ENCODE measurements at places on chromosomes 2 and 18.

DNA sequence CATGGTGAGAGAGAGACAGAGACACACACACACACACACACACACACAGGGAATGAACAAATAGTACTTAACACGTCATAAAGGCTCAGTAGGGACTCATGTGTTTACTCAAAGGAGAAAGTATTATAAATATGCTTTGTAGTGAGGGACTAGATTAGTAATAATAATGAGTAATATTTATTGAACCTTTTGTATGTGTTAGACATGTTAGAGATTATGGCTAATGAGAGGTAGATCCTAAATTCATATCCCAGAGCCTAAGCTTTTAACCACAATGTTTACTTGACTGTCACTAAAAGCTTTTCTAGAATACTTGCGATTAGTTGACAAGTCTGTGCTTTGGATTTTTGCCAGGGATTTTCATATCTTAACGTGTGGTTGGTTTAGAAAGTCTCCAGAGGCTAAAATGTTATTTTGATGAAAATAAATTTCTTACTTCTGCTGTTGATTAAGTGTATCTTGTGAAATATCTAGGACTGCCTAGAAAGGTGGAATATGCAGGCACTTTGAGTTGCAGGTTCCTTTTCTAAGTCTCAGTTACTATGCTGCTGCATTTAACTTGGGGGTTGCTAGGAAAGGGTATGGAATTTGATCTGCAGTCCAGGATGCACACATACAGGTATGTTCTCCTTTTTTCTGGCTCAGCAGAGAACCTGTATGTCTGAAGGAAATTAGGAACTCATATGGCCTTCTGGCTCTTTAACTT, 64.5 kb downstream of the UBR3 start:
- peak; percentile 79 for DNase-seq

DNA sequence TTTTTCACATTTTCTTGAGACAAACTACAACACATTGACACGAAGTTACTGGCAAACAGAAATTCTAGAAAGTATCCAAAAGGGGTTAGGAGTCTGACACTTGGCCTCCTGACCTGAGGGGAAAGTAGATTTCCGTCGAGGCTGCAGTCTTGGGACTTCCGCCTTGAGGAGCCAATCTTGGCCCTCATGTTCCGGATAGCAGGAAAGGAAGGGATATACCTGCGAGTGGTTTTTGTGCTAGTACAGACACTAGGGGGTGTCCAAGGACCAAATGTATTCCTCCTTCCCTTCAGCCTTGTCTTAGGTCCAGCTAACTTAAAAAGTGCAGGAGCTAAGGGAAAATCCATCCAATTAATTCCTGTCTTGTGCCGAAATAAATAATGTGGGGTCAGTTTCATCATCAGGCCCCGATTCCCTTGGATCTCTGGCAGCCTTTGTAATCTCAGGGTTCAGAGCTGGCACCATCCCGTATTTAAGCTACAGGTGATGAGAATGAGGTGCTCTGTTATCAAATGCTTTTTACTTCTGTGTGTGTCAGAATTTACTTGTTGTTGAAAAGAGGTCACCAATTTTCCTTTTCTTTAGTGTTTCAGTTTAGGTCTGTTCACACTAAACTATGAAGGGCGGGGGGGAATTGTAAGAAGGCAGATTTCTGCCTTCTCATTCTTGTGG, 330.2 kb upstream of the FANCL start:
- DNase-seq, result peak; percentile 74

GRCh38 chr2:19876751-19877150, 25.0 kb downstream of the TTC32 start:
- no peak for DNase-seq

DNA sequence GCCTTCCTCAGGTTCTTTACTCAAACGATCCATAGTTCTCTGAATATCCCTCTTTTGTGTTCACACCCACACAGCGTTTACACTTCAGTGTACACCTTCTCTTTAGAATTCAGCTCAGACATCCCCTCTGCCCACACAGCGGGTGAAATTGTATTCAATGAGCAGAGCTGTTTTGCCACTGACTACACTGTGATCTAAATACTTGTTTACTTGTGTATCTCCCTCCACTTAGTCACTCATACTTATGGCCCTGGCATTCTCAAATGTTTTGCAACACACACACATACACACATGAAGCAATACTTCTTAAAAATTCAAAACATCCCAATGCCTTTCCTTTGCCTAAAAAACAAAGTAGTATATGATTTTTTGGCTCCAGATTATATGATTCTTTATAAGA, 297.1 kb downstream of the TMX3 start:
- DNase-seq, result peak; percentile 86

DNA sequence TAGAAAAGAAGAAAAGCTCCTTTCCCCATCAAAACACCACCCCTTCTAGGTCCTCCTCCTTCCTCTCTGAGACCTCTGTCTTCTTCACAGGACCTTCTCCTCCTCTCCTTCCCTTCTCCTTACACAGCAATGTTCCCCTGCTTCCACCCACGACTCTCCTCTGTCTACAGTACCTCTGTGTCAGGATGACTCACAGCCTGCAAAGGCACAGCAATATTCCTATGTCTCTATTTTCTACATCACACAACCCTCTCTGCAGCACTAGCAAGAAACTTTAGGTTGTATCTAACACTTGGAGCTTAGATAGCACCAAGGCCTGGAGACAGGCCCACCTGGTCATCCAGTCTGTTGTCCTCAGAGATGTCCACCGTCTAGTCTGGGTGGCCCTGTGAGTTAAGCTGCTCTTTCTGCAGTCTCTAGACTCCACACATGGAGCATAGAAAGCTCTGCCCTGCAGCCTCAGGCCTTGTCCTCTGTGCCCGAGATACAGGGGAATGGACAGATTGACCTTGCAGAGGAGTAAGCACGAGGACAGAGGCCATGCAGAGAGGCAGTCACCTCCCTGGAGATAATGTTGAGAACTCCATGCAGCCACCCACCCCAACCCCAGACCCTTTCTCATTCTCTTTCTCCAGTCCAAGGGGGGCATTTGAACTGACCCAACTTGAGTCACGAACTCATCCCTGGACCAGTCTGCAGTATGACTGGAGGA, 212.0 kb downstream of the TNS1 start:
- DNase-seq, result peak; percentile 54

- no peak for DNase-seq
Measured at GRCh38 chr2:43927442-43927841, 68.3 kb downstream of the LRPPRC start.

- DNase-seq, result peak; percentile 3
Measured at GRCh38 chr2:171957061-171957460, 34.8 kb downstream of the HAT1 start.

DNA sequence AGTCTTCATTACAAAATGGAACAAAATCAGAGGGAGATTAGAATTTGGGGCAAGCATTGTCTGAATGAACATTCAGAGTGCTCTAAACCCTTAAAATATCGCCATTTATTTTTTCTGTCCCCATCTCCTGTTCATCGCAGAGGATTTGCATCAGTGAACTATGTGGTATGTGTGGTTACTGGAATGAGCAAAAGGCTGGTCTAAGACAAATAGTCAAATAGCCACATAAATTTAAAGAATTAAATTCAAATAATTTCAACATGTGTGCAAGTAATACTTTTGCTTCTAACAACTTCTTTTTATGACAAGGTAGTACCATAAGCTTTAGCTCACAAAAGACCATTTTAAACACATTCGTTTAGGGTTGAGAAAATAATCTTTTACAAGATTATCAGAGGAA, 82.6 kb upstream of the ST8SIA3 start:
- no peak for DNase-seq

- no peak for DNase-seq
Measured at GRCh38 chr2:5519286-5519685, 172.9 kb upstream of the SOX11 start.

- DNase-seq, result peak; percentile 44
Measured at GRCh38 chr2:27959496-27959895, 69.0 kb downstream of the BABAM2 start.

GRCh38 chr18:40882468-40882867, 1072.6 kb upstream of the PIK3C3 start:
- DNase-seq, result no peak

GRCh38 chr2:100194951-100195350, 52.6 kb upstream of the AFF3 start:
- DNase-seq, result no peak

- peak; percentile 77 for DNase-seq
Measured at GRCh38 chr2:150610670-150611279, 123.3 kb upstream of the RND3 start.

- DNase-seq, result no peak
Measured at GRCh38 chr2:14633461-14634181, 1.1 kb downstream of the LRATD1 start.

DNA sequence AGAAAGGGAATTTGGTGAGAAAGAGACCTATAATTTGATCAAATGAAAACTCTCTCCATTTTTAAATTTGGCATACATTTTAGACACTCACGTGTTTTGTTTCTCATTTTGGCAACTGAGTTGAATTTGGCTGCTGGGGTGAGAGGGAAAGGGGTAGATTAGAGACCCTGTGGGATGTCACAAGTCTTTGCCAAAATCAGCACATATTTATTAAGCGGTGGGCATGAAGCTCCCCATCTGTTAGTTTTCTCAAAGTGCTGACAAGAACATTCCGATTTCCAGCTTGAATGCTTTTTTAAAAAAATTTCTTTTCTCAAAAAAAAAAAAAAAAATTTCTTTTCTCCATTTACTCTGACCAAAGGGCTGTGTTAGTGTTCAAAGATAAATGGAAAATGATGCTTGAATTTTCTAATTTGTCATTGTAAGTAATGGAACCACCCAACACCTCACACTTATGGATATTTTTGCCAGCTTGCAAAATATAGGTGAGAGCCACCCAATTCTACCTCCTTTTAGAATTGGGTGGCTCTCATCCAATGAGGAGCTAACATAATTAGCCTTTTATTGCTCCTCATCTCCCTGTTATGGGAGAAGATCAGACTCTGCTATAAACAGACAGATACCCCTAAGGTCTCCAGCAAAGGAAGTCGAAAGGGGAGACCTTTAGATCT, 222.9 kb upstream of the FN1 start:
- no peak for DNase-seq

- no peak for DNase-seq
Measured at GRCh38 chr18:950882-951495, 46.3 kb downstream of the ADCYAP1 start.

- no peak for DNase-seq
Measured at GRCh38 chr18:44742718-44743311, 62.1 kb downstream of the SETBP1 start.

GRCh38 chr18:78999939-79000338, 20.3 kb downstream of the SALL3 start:
- no peak for DNase-seq

GRCh38 chr2:3666613-3666975, 8.6 kb downstream of the ALLC start:
- DNase-seq, result no peak

DNA sequence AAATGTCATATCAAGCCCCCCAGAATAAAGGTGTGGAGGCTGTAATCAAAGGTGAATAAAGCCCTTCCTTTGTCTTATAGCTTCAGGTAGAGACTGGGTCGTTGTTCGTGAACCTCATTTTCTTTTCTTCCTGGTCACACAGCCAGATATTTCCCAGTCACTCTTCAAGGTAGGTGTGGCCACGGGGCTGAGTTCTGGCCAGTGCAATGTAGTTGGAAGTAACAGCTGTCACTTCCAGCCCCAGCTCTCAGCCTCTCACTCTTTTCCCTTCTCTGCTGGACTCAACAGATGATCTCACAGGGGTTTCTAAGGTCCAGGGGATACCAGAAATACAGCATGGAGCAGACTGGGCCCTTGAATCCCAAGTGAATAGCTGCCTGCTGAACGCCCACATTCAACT, 15.8 kb upstream of the TRPM8 start:
- DNase-seq, result no peak

DNA sequence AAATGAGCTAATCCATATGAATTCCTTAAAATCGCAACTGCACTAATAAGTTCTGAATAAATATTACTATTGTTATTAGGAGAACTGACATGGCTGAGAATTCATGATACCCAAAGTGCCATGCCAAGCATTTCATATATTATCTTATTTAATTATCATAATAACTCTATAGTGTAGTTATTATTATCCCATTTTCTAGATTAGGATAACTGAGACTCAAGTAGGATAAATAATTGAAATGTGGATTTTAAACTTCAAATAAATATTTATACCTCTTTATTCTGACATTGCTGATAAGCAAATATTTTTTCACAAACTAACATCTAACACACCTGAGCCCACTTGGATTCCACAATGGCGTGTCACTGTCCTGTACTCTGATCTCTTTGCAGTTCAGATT, 492.7 kb downstream of the IRS1 start:
- no peak for DNase-seq

DNA sequence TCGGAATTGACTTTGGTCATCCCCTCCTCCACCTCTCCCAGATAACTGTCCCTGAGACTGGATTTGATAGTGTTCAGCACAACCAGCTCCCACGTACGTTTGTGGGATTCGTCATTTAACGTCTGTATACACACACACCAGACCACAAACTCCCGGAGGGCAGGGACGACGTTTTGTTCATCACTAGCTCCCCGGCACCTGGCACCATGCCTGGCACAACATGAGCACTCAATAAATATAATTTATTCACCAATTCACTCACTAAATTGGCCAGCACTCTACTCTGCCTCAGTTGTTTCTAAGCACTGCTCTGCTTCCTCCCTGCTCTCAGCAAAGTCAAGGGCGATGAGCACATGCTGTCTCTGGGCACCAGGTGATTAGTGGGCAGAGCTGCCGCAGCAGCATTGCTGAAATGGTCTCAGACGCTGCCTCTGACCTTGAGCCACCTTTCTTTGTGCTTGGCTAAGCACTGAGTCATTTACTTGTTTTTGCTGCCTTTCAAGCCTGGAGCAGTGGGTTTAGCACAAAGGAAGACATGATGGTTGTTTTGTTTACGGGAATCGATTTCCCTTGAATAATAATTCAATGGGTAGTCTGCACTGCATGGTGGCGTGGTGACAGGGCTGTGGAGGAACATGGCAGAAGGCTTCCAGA, 19.3 kb upstream of the LOXHD1 start:
- DNase-seq, result no peak

DNA sequence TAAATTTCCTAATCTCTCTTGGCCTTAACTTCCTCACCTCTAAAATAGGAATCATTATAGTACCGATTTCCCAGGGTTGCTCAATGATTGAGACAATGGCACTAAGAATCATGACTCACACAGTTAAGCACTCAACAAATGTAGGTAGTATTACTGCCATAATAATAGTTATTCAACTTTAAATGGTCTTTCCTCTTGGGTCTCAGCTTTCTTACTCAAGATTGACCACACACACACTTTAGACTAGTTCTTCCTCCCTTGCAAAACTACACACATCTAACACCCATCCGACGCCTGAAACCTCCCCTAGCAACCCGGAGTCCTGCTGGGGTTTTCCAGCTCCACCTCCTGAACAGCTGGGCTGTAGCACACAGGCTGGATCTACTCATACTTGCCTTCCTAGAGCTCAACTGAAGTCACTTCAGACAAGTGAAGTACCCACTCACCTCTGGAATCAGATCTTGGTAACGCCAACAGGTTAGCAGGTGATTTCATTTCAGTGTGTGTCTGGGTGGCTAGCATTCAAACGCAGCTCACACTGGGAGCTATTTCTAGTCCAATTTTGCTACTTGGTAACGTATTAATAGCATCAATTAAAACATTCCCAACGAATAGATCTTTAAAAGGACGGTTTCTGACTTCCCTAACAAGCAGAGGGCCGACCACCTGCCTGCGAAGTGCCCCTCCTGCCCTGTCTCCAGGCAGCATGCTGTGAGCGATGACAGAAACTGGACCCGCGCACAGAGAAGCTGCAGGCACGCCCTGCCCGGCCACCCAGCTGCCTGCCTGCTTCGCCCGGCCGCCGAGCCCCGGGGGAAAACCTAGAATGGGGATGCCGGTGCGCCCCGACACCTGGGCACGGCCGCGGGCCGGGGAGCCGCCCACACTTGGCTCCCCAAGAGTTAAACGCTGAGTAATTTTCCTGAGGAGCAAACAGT, 1.1 kb downstream of the UXS1 start:
- DNase-seq, result peak; percentile 73

GRCh38 chr18:28099237-28099636, 77.7 kb downstream of the CDH2 start:
- no peak for DNase-seq
